T-helper 17 cell (primary cell): ENCODE measurements at places on chromosomes 7 and 10. TPM values are rescaled to one million over a fixed set of nuclear protein-coding genes. Genes with fewer than 3 reads are reported as not detected.

- DNase-seq, result no peak
Observed at GRCh38 chr10:51718804-51719291, 19.5 kb upstream of the CSTF2T start.

DNA sequence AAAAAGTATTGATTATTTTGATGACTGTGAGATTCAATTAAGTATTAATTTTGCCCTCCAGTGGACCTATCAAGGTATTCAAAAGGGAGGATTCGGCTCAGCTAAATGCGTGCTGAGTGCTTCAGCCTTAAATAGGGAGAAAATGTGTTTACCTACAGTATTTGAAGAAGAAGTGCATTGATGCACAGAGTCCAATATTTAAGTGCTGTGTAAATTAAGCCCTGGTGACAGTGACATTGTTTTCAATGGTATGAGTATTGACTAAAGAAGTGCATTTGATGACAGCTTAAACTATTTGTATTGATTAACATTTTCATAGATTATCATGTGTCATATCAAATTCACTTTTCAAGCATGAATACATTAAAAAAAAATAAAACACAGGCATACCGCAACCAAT lies 106.6 kb downstream of the POU6F2 start:
- no peak for DNase-seq

GHRHR gene
- total RNA-seq, result not detected

SLC25A13 gene
- total RNA-seq, result 17.1 TPM
